ENCODE measurements at places on chromosomes 16 and 17.

DNA sequence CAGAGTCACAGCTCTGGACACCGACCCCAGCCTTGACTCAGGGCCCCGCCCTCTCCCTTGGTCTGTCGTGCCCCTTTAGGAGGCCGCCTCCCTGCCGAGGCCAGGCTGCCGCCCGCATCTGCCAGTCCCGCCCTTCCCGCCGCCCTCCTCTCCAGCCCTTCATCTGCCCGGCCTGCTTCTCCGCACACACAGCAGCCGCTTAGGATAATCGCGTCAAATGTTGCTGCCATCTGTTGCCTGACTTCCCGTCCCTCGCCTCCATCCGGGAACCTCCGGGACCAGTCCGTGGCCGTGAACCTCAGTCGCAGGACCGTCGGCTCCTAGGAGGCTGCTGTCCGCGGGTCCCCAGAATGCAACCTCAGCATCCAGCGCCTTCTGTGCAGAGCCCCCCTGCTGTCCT lies 11.9 kb downstream of the GSE1 start:
- no peak for DNase-seq

- DNase-seq: no peak
Observed at GRCh38 chr17:10316801-10317542, 55.8 kb downstream of the MYH13 start.

GRCh38 chr16:82535262-82535661 lies 91.5 kb upstream of the CDH13 start:
- no peak for DNase-seq

DNA sequence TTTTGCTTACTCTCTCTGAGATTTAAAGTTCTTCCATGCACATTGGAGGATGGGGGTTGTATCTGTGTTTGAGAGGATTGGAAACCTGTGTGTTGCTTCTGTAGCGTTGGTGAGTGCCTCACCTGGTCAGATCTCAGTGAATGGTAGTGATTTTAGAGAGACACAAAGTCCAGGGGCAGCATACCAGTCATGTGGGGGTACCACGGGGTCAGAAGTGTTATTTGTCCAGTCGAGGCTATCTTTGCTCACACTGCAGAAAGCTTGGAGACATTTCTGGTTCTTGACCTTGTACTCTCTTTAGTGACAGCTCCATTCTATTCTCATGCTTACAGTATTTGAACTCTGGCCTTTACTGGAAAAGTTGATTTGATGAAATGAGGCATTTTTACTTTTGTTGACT lies 23.7 kb downstream of the PRKAR1A start:
- no peak for DNase-seq

- no peak for DNase-seq
Observed at GRCh38 chr17:17079761-17080160, 37.5 kb downstream of the MPRIP start.
